Muscle of arm (tissue), 14 donors: ENCODE measurements at places on chromosomes 4 and X. TPM values are rescaled to one million over a fixed set of nuclear protein-coding genes. Genes with fewer than 3 reads are reported as not detected.

The ALB gene
- 74.6 TPM for polyA plus RNA-seq

DNA sequence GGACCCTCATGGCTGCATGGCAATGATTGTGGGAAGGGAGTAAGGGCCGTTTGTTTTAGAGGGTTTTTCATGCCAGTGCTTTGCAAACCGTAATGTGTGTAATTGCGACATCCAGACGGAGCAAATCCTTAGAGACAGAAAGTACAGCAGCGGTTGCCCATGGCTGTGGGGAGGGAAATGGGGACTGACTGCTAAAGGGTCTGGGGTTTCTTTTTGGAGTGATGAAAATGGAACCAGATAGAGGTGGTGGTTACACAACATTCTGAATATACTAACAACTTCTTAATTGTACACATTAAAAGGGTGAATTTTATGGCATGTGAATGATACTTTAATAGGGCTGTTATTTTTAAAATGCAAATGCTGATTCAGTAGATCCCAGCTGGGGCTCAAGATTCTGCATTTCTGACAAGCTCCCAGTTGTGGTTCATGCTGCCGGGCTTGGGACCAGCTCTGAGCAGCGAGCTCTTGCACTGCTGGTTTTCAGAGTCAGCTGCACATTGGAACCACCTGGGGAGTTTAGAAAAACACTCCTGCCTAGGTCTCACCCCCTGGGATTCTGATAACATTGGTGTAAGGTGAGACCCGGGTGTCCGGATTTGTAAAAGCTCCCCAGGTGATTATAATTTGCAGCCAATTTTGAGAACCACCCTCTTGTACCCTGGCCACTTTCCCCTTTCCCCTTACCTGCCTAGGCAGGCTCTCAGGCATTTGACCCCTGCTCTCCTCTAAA is 47.7 kb downstream of the PRPS1 start:
- no peak for DNase-seq

The TRIM61 gene
- polyA plus RNA-seq, result 4.9 TPM

The AREG gene
- polyA plus RNA-seq, result 0.19 TPM

The PCDH18 gene
- 41.7 TPM for polyA plus RNA-seq

- no peak for DNase-seq
These were observed 30.6 kb downstream of the CEP44 start for GRCh38 chr4:174314274-174314673.

The DGKK gene
- not detected for polyA plus RNA-seq

GRCh38 chr4:182492423-182492822 is 249.2 kb downstream of the TENM3 start:
- peak; percentile 25 for DNase-seq

GRCh38 chr4:93469560-93469959 is 359.0 kb upstream of the ATOH1 start:
- DNase-seq, result no peak

GRCh38 chr4:7058792-7059191 is 9.1 kb downstream of the GRPEL1 start:
- no peak for DNase-seq

GRCh38 chr4:187188118-187188517 is 464.5 kb upstream of the FAT1 start:
- DNase-seq, result no peak

GRCh38 chrX:19720236-19720635 is 167.2 kb downstream of the SH3KBP1 start:
- DNase-seq, result no peak

The PPBP gene
- polyA plus RNA-seq, result 2.9 TPM

The TASL gene
- polyA plus RNA-seq, result 0.32 TPM

DNA sequence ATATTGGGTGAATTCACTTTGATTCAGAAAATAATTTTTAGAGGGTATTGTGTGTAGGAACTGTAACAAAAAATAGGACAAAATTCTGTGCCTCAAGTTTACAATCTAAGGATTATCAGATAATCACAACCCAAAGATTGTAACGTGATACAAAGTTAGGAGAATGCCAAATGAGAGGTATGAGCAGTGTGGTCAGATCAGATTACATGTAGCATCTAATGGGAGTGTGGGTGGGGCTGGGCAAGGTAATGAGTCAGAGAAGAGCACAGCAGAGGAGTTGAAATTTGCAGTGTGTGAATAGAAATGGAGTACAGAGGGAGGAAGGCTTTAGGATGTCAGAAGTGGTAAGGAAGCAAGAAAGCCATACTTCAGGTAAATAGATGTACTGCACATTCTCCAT is 103.4 kb upstream of the TEX13A start:
- DNase-seq, result no peak

DNA sequence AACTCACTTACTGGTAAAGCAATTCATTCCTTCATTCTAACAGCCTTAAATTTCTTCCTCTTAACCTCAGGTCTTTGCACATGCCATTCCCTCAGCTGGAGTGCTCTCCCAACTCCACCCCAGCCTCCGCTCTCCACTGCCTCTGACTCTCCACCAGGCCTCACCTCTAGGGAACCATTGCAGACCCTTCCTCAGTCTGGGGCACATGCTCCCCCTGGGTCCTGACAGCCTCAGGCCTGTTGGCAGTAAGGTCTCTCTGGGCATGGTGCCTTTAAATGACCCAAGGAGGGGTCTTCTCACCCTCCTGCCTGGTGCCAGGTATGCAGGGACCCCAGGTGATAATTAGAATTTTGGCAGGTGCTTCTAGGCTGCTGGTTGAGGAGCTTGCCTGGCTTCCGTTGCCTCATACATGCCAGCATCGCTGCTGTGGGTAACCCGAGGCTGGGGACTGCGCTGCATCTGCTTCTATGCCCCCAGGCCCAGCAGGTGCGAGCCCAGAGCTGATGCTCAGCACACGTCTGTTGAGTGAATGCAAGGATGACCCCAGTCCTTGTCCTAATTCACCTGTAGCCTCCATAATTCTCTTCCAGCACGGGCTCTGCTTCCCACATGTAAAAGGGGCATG is 27.5 kb upstream of the GPR78 start:
- DNase-seq, result no peak

- DNase-seq, result no peak
These were observed 1.4 kb downstream of the EDNRA start for GRCh38 chr4:147482281-147482680.

DNA sequence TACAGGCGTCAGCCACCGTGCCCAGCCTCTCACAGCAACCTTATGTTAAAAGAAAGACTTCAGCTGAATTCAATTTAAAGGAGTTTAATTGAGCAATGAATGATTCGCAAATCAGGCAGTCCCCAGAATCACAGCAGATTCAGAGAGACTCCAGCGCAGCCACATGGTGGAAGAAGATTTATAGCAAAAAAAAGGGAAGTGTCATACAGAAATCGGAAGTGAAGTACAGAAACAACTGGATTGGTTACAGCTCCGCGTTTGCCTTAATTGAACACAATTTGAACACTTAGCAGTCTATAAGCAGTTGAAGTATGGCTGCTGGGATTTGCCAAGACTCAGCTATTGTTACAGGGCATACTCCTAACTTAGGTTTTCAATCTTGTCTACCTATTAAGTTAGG is 19.8 kb downstream of the CENPVL3 start:
- DNase-seq, result no peak

DNA sequence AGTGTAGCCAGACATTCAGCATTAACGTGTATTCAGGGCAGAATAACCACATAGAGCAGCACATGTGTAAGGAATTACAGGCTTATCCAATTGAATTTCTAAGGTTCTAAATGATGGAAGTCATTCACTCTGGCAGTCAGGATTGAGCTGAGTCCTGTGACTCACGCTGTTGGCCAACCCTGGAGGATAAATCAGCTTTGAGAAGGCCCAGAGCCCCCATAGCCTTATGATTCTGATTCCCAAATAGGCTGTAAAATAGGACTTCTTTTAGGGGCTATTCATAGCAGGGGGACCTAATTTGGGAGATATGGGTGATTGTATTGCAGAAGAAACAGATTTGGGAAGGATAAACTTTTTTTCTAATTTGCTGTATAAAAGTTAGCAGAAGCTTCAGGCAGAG is 8.1 kb upstream of the HPF1 start:
- no peak for DNase-seq

DNA sequence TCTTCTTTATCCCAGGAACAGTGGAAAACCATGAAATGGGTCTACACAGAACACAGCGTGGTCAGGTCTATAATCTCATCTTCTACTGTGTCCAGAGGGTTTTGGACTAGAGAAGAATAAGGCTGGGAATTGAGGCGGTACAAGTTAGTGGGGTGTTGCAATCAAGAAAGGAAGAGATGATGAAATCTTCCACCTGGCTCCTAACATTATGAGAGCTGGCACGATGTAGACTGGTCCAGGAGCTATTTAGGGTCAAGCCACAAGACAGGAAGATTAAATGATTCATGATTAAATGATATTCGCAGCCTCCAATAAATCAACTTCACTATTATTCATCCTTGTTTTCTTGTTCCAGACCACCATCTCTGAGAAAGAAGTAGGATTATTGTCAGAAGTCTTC is 88.0 kb downstream of the ARSF start:
- DNase-seq, result no peak

DNA sequence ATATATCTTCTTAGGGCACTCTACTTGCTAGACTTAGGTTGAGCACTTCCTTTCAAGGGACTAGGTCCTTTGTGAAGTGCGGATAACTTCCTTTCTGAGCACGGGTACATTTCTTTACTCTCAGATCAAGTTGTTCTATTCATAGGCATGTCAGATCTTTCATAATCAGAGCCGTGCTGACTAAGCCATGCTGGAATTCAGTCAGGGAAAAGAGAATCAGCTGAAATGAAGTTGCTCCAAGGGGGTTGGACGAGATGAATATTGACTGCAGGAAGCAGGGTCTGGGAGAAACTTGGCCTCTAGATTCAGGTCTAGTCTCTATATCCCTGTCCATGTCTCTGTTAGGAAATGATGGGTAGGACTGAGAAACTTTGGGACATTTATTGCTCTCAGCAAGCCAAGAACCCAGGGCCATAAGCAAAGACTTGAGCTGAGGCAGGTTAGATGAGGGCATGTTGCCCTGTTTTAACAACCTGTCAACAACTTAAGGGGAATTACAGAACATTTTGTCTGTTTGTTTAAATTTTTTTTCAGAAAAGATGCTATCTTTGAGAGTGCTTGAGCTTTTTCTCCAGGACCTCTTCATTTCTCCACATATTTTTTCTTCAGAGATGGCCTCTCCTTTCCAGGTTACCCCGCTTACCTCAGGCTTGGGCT is 28.3 kb downstream of the AREG start:
- DNase-seq, result no peak

GRCh38 chrX:49184294-49185281 is 1.6 kb downstream of the PRICKLE3 start:
- DNase-seq, result no peak

DNA sequence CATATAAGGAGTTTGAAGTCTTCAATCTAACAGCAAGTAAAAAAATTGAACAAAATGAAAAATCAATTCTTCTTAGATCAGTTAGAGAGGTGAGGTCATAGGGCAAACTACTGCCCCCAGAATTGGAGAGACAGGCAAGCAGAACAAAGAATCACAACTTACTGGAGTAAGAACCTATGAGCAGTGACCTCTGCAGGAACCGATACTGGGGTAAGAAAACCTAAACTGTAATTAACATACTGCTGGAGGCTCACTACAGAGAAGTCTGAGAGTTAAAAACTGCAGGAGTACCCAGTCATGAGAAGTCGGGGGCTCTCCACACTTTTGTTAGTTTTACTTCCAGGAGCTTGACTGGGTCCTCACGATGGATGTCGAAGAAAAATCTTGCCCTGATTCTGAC is 16.0 kb downstream of the CLDN22 start:
- no peak for DNase-seq

GRCh38 chr4:154559494-154560418 is 3.1 kb upstream of the FGB start:
- no peak for DNase-seq

The TMEM31 gene
- 0.57 TPM for polyA plus RNA-seq

- no peak for DNase-seq
These were observed 515.0 kb downstream of the INPP4B start for GRCh38 chr4:142331132-142331531.

DNA sequence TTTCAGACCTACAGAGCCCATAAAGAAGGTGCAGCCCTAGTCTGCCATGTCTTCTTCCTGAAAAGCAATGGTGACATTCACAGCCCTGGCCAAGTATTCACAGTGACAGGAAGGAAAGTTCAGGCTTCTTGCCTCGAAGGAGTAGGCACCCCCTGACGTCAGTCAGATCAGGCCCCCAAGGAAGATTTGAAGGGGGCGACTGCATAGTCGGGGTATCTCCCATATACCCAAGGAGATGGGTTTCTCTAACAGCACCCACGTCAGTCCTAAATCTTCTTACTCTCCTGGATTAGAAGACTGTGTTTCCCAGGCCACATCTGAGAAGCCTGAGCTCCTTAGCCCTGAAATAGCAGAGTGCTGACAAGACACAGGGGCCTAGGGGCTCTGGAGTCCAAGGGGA is at the start of gene PPEF2:
Gene PPEF2 (minus strand): TSS at position 101 of the 400 bp plus-strand sequence. CDS start 6,127 bp downstream, outside the sequence.
- DNase-seq, result no peak

GRCh38 chrX:630612-631496 is at the start of gene SHOX:
Gene SHOX, plus strand, starts transcription at chrX:630791. Its CDS starts 107 bp downstream, at chrX:630898.
- DNase-seq, result peak; percentile 74

The DCX gene
- polyA plus RNA-seq, result 21.5 TPM

The CENPVL2 gene
- polyA plus RNA-seq, result not detected
